ENCODE measurements at places on chromosomes 2 and 18. TPM values are rescaled to one million over a fixed set of nuclear protein-coding genes. Genes with fewer than 3 reads are reported as not detected.

The PTH2R gene
- not detected for total RNA-seq

The IL37 gene
- total RNA-seq = not detected

The QPCT gene
- total RNA-seq = 37.4 TPM

The SSB gene
- 80.4 TPM for total RNA-seq

The ME2 gene
- 32.2 TPM for total RNA-seq

The SLC1A4 gene
- total RNA-seq = 51.9 TPM

The GEN1 gene
- total RNA-seq = 8.1 TPM

The ASPRV1 gene
- total RNA-seq = under 0.01 TPM

The ZAP70 gene
- total RNA-seq = not detected

The GREB1 gene
- total RNA-seq = not detected
